ENCODE measurements at places on chromosomes 6 and 20. TPM values are rescaled to one million over a fixed set of nuclear protein-coding genes. Genes with fewer than 3 reads are reported as not detected.

The HLA-DPA1 gene
- 0.43 TPM for total RNA-seq

The SOX18 gene
- 0.70 TPM for total RNA-seq

The SNTA1 gene
- total RNA-seq: 4.4 TPM

The HLA-DMB gene
- total RNA-seq: 0.46 TPM

The SLC32A1 gene
- total RNA-seq: not detected

The ZFP57 gene
- not detected for total RNA-seq

The EPB41L1 gene
- 7.1 TPM for total RNA-seq

Measured in A673 (cell line).